NCI-H2081 treated with DMSO at 0.1 percent for 48 hours (cell line): ENCODE measurements at places on chromosomes 1 and 21.

- DNase-seq: no peak
These were observed 1.6 kb downstream of the KCNE1 start for GRCh38 chr21:34510148-34511142.

GRCh38 chr1:68206848-68207689 is 25.3 kb downstream of the WLS start:
- no peak for DNase-seq

DNA sequence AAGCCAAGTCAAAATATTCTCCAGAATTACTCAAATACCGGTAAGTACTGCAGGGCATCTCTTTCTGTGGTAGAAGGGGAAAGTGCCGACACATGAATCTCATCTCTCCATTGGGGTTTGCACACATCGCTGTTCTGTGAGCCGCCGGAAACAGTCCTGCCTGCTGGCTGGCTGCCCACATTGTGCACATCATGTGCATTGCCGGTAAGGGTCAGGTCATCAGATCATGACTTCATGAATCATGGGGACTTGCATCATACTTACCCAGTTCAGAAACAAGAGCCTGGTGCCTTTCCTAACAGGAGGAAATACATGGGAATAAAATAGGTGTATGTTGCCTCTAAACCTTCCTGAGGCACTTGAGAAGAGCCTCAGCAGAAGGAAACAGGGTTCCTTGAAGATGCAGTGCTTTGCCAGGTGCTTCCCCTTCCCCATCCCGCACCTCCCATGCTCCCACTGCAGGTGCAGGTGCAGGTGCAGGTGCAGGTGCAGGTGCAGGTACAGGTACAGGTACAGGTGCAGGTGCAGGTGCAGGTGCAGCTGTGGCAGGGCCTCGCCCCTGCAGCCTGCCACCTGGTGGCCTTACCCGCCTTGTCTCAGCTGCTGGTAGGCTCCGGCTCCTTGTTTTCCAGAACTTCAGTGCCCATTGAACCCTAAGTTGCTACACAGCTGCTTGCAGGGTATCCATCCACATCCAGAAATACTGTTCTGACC is 26.5 kb downstream of the GPR137B start:
- no peak for DNase-seq

DNA sequence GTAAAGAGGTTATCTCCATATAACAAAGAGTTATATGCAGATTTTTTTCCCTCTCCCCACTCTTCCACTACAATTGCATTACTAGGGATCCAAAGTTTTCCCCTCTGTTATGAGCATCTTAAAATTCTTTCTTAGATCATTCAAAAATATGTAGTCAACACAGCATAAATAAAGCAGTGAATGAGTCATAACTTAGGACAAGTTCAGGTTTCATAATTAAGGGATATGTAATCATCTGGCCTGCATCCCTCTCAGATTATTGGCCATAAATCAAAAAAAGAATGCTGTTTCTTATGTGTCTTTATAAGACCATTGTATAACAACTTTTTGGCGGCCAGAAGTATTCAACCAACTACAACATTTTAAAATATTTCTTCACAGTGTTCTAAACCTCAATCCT is 1526.1 kb downstream of the KCNT2 start:
- DNase-seq: no peak

DNA sequence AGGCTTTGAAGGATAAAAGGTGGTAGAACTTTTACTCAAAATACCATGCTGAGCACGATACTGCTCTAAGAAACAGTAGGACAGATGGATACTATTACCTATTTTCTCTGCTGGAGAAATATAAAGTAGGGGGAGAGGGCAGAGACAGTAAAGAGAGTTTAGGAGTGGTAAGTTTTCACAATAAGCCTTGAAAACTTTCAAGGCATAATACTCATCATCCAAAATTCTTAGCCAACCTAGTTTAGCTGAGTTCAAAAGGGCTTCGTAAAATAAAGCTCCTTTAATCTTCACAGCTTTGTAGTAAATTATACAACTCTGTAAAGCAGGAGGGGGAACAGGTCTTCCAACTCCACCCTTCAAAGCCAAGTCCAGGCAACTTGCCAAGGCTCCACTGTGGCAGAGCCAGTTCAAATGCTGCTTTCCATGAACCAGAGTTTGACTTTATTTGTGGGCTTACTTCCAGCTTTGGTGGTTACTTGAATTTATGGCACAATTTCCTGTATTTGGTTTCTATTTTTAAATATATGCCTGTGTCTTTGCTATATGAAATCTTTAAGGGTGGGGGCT is 15.5 kb downstream of the TEX38 start:
- peak; percentile 24 for DNase-seq

DNA sequence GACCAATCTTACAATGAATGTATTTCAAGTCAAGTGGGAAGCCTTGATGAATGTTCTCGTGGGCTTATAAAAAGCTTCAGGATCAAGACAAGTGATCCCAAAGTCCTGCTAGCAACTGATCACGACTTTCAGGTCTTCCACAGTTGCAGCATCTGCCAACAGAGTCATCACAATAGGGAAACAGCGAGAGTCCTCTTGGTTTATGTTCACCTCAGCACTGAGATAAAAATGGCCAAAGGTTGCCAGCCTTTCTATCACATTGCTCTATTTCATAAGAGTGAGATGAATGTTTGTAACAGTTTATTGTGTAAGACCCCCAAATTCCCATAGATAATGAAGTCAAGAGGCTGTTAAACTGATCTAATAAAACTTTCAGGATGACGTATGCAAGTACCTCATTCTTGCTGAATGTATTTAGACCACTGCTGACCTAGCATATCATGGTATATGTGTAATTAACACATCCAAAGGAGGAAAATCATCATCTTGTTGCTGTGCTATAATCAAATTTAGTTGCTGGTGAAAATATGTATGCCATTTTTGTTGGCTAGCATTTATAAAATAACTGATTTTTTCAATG is 150.6 kb downstream of the TGFBR3 start:
- DNase-seq: no peak

- no peak for DNase-seq
These were observed 3.1 kb downstream of the TINAGL1 start for GRCh38 chr1:31579374-31579773.

- no peak for DNase-seq
These were observed 14.3 kb downstream of the SLC2A1 start for GRCh38 chr1:42944246-42944928.

DNA sequence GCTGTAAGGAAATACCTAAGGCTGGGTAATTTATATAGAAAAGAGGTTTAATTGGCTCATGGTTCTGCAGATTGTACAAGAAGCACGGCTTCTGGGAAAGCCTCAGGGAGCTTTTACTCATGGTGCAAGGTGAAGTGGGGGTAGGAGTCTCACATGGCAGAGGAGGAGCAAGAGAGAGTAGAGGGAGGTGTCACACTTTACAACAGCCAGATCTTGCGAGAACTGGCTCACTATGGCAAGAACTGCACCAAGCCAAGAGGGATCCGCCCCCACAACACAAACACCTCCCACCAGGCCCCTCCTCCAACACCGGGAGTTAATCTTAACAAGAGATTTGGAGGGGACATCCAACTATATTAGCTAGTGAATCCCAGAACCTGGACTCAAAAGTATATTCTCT is 135.4 kb upstream of the SOD1 start:
- DNase-seq: no peak

- no peak for DNase-seq
These were observed 27.2 kb downstream of the RNF187 start for GRCh38 chr1:228514421-228514820.

GRCh38 chr1:237031480-237031879 is 10.5 kb upstream of the RYR2 start:
- no peak for DNase-seq

GRCh38 chr1:185487936-185488335 is 170.9 kb upstream of the IVNS1ABP start:
- no peak for DNase-seq

GRCh38 chr1:154802982-154803920 is 66.8 kb downstream of the KCNN3 start:
- DNase-seq: no peak

DNA sequence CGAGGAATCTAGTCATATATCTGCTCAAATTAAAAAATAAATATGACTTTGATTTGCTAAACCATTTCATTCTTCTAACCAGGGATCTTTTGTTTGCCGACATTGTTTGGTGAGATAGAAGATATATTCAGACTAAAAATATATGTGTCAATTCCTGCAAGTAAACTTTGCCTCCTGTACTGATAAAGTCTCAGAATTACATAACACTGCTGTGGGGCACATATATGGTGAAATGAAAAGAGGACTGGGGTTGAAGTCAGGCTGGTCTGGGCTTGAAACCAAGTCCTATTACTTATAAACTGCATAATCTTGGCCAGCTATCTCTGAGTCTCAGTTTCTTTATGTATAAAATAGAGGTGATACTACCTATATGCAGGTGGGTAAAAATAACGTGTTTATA is 9.8 kb downstream of the SCMH1 start:
- DNase-seq: no peak

DNA sequence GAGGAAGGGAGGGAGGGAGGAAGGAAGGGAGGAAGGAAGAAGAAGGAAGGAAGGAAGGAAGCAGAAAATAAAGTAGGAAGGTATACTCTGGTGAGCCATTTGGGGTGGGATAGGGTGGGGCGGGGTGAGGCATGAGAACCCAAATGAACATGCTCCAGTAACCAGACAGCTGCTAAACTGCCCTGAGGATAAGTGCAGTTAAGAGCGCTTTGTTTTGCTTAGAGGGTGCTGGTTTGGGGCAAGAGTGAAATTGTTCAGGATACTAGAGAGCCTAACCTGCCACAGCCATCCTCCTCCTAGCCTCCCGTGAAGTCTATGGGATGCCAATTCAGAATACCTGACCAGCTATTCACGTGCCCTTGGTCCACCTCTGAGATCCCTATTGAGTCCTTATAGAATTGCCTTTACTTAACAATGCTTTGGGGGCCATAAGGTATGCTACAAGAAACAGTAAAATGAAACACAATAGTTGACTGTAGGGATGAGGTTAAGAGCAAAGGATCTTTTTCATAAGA is 59.0 kb upstream of the ATF3 start:
- DNase-seq: no peak

DNA sequence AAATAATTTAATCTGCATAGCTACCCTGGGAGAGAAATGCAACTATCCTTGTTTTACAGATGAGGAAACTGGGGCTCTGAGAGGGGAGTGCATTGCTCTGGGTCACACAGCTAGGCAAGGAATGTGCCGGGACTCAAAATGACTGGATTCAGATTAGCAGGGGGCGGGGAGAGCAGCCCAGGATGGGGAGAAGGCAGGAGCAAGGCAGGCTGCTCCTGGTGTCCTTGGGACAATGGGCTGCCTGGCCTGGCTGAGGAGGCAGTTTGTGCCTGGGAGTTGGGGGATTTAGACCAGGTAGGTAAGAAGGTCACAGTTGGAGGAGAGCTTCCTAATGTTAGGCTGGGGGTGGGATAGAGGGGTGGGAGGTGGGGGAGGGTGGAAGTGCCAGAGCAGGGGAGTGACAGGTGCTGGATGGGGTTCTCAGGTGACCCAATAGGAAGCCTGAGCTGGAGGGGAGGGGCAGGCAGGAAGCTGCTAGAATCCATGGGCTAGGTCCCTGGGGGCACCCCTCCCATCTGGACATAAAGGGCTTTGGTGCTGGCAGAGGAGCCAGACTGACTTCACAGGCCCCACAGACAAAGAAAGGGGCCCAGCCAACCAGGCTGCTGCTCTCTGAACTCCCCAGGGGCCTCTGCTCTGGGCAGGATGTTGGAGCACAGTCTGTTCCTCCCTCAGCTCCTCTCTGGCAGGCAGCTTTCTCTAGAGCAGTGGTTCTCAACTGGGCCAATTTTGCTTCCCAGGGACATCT is 29.0 kb downstream of the TRIM62 start:
- no peak for DNase-seq

DNA sequence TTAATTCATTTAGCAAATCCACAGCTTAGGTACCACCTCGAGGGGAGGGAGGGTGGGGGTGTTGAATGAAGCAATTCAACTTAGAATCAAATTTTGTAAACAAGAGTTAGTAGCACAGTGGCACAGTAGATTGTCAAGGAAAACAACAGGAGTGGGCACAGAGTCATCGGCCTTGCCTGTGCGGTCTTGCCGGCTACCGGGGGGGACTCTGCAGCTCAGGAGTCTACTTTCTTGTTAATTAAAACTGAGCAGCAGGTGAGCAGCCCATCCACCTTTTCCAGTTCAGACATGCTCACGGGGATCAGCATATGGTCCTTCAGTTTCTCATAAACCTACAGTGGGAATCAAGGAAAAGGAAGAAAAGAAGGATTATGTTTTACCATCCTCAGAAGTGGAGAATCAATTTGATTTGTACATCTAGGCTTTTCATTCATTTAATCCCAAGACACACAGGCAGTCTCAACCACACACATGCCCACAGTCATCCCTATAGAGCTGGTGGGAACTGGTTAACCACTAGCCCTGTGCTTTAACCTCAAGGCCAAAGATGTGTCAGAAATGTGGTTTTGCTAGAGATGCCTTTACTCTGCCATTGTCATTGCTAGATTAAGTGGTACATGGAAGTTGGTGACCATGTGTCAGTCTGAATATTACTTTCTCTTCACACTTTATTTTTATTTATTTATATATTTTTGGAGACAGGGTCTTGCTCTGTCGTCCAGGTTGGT is 45.0 kb upstream of the BCL10 start:
- no peak for DNase-seq

- DNase-seq: no peak
These were observed 11.7 kb downstream of the TNFRSF1B start for GRCh38 chr1:12178511-12178910.

DNA sequence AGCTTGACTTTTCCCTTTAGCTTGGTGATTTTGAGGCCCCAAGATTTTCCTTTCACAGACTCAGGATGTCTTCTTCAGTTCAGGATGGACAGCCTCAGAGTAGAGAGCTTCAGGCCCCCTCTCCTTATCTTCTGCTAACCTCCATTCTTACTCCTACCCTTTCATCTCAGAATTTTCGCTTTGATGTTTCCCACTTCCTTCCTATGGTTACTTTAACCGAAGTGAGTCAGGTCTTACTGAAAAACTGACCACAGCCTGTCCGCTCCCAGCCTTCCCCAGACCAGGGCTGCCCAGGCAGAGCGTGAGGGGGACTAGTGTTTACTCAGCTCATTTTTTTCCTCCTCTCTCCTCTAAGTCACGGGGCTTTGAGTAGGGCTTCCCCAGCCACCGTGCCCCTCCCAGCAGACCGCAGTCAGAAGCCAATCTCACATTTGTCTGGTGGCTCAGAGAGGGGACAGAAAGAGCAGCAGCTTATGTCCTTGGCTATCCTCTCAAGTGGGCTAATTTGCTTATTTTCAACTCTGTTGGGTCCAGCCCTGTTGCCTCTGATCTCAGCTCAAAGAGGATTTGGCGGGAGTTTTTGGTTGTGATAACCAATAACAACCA is 4.2 kb upstream of the IL19 start:
- no peak for DNase-seq

GRCh38 chr1:101081496-101082488 is 56.2 kb upstream of the DPH5 start:
- DNase-seq: no peak
